Esophagus mucosa (tissue), 1 donor: ENCODE measurements at places on chromosomes 4 and X. TPM values are rescaled to one million over a fixed set of nuclear protein-coding genes. Genes with fewer than 3 reads are reported as not detected.

- ATAC-seq = no peak
These were observed 3.4 kb upstream of the ZCCHC18 start for GRCh38 chrX:104108955-104109354.

Gene CETN2
- total RNA-seq = 32.4 TPM

- peak; percentile 87 for ATAC-seq
These were observed 168.8 kb upstream of the HS3ST1 start for GRCh38 chr4:11597506-11597905.

- no peak for ATAC-seq
These were observed 177.0 kb upstream of the MAOA start for GRCh38 chrX:43479070-43479469.

Gene TXK
- total RNA-seq = 1.4 TPM

DNA sequence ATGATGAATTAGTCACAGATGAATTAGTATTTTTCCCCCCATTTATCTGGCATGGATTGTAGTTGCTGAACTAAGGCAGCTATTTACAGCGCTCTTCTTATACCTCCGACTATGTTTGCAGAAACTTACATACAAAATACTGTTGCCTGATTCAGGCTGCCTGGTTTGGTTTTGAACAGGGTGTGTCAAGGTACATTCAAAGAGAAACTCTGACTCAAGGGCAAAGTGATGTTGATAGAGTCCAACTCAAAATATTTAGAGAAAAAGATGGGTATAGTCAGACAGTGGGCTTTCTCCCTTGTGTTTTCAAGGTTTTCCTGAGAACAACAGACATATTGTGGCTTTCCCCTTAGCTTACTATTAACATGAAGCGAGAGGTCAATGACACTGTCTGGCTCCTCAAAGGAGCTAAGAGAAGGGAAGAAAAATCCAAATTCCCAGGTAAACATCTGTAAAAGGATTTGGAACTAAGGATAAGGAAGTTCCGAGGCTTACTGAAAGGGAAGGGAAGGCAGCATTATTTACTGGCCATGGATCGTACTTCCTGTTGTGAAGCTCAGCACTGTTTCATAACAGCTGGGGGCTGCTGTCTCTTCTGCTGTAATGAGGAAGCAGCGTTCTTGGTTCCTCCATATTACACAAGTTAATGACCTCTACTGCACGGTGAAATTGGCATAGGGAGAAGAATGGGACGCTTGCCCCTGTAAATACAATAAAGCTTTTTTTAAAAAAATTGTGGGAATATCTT lies 30.9 kb downstream of the FAM9C start:
- peak; percentile 48 for ATAC-seq
